ENCODE measurements at places on chromosomes 5 and 9.

DNA sequence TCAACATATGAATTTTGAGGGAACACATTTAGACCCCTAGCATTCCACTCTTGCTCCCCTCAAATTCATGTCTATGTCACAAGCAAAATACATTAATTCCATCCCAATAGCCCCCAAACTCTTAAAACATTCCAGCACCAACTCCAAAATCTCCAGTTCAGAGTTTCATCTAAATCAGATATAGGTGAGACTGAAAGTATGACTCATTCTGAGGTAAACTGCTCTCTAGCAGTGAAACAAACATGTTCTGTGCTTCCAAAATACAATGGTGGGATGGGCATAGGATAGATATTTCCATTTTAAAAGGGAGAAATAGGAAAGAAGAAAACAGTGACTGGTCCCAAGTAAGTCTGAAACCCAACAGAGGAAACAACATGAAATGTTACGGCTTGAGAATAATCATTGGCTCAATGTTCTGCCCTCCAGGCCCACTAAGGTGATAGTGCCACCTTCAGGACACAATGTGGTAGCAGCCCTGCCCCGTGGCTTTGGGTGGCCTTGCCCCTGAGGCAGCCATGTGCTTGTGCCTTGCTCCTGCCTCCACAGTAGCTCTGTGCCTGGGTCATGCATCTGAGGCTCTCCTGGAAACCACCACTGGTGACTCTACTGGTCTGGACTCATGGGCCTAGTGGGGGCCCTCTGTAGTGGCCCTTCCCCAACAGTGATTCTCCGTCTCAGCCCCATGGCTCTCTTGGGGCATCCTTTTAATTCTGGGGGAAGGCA is 36.4 kb upstream of the IPPK start:
- DNase-seq, result no peak

- DNase-seq, result no peak
Observed at GRCh38 chr9:76516871-76517270, 57.9 kb downstream of the GCNT1 start.

DNA sequence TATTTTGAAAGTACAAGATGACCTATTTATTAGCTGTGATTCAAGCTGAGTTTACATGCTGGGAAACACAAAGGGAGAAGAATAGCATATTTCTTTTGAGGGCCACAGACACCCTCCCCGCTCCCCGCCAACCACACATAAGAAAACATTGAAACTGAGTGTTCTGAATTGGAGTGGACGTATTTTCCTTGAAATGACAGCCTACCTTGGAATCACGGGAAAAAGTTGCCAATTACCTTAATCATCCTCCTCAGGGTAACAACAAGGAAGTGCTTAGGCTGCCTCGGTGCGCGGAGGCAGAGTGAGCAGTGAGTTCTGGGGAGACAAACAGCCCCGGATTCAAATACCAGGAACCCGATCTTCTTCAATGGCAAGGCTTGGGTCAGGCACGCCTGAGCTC is 31.4 kb downstream of the CFAP77 start:
- DNase-seq, result no peak

DNA sequence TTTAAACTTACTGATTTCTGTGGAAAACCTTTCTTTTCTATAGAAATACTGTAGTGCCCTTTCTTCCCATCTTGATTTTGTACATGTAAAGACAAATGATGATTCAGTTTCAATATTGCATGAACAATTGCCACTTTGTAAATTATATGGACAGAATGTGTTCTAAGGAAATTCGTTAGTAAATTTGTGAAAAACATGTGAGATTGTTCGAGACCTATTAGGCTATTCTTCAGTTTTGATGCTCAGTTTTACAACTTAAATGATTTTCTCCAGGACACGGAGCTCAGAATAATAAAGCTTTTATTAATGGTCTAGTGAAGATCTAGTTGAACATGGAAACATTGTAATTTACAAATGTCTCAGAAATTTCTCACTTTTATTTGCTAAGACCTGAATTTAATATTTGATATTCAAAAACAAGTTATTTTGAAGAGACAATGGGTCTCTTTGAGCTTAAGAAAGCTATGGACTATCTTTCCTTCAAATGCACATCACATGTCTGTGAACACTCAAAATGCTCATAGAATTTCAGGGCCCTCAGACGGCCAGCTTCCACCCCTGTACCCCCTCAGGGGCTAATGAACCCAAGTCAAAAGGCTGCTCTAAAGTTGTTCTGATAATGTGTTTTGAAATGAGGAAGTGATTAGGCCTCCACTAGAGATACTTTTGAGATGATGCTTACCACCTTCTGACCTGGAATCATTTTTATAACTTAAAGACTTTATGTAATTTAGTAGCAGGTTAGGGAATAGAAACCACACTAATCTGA is 54.1 kb upstream of the FSD1L start:
- no peak for DNase-seq

DNA sequence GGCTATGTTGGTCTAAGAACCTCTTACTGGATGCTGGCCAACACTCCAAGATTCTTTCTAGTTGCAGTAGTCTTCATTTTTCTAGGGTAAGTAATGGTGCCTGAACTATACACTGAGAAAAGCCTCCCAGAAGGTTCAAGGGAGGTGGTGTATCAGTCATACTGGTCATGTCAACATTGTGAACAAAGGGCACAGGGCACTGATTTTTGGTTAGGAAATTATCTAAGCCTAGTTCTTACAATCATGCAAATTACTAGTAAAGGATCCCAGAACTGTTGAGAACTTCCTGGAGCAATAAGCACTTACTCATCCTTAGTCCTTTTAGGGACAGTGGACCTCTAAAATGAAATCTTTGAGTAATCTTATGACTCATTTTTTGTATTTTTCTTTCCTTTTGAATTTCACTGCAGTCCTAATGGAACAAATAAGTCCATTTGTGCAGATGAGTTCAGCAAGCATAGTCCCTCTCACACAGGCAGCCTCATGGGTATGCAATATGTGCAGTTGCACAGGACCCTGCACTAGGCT is 21.1 kb upstream of the CDC42SE2 start:
- DNase-seq, result no peak

DNA sequence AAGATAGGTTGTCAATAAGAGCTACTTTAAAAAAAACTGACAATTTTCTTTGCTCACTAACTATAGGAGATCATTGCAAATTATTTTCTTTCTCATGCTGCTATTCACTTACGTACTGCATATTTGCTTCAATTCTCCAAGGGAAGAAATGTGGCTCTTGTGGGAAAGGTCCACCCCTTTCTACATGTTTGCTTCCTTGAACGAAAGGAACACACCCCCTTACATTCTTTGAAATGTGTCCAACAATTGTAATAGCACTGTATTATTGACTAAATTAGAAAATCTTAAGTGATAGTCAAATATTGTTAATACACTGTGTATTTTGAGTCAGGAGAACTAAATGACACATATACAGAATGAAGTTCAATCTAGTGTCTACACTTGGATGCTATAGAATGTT is 5.2 kb downstream of the MEF2C start:
- no peak for DNase-seq
